ENCODE measurements at places on chromosomes 1 and 21.

- no peak overlapping the region for H3K27ac ChIP-seq
- no peaks in the 10 kb centered on the region for H3K36me3 ChIP-seq
- no peaks in the 10 kb centered on the region for H3K27me3 ChIP-seq
- no peaks in the 10 kb centered on the region for H3K4me1 ChIP-seq
Observed at GRCh38 chr1:199173356-199173755, 534.5 kb downstream of the PTPRC start.

- H3K36me3 ChIP-seq = no peaks in the 10 kb centered on the region
- peak within 1 kb of the TSS; percentile 75 for H3K4me3 ChIP-seq
- H3K4me1 ChIP-seq = peaks cover 4% of the 10 kb centered on the region
Observed at GRCh38 chr1:2049718-2050431, at the start of gene PRKCZ. Gene PRKCZ, plus strand, starts transcription at chr1:2050411. Its CDS starts 220 bp downstream, at chr1:2050631.

GRCh38 chr1:202247104-202247503, 53.5 kb downstream of the LGR6 start:
- H3K27me3 ChIP-seq = no peaks in the 10 kb centered on the region
- H3K4me1 ChIP-seq = peaks cover 9% of the 10 kb centered on the region
- H3K4me3 ChIP-seq = no peak overlapping the region
- H3K36me3 ChIP-seq = no peaks in the 10 kb centered on the region
- no peak overlapping the region for H3K27ac ChIP-seq
- DNase-seq = peak; percentile 12

- H3K4me3 ChIP-seq = no peak overlapping the region
- H3K4me1 ChIP-seq = peaks cover 3% of the 10 kb centered on the region
- H3K27ac ChIP-seq = no peak overlapping the region
- no peak for DNase-seq
Observed at GRCh38 chr1:93882269-93882668, 3.3 kb upstream of the DNTTIP2 start.

- H3K4me3 ChIP-seq = no peak overlapping the region
- DNase-seq = no peak
- no peaks in the 10 kb centered on the region for H3K27me3 ChIP-seq
- no peaks in the 10 kb centered on the region for H3K36me3 ChIP-seq
- no peaks in the 10 kb centered on the region for H3K4me1 ChIP-seq
- H3K27ac ChIP-seq = no peak overlapping the region
Observed at GRCh38 chr21:15586752-15587427, 142.9 kb upstream of the USP25 start.

DNA sequence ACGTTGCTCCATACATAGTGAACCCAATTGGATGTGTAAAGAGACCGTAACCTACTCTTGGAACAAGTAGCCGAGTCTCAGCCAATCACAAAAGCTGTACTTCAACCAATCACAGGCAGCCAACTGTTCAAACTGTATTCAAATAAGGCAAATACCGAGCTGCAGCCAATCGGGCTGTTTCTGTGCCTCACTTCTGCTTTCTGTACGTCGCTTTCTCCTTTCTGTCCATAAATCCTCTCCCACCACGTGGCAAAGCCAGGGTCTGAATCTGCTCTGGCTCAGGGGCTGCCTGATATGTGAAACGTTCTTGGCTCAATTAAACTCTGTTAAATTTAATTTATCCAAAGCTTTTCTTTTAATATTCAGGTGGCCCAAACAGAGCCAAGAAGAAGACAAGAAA, 210.3 kb downstream of the URB2 start:
- no peak overlapping the region for H3K27ac ChIP-seq
- H3K4me3 ChIP-seq = no peak overlapping the region
- H3K4me1 ChIP-seq = no peaks in the 10 kb centered on the region
- no peak for DNase-seq
- no peaks in the 10 kb centered on the region for H3K27me3 ChIP-seq

GRCh38 chr1:29363536-29363935, 127.2 kb downstream of the PTPRU start:
- H3K4me1 ChIP-seq = no peaks in the 10 kb centered on the region
- H3K36me3 ChIP-seq = no peaks in the 10 kb centered on the region
- no peak overlapping the region for H3K27ac ChIP-seq
- H3K27me3 ChIP-seq = no peaks in the 10 kb centered on the region
- H3K4me3 ChIP-seq = no peak overlapping the region
- DNase-seq = no peak

- no peak overlapping the region for H3K4me3 ChIP-seq
- H3K4me1 ChIP-seq = no peaks in the 10 kb centered on the region
- H3K27me3 ChIP-seq = no peaks in the 10 kb centered on the region
- DNase-seq = no peak
Observed at GRCh38 chr1:64006276-64007051, 197.0 kb upstream of the UBE2U start.

GRCh38 chr1:59994302-59995198, 68.0 kb upstream of the CYP2J2 start:
- DNase-seq = no peak
- H3K27ac ChIP-seq = peak overlapping the region; percentile 38
- H3K36me3 ChIP-seq = no peaks in the 10 kb centered on the region
- no peaks in the 10 kb centered on the region for H3K27me3 ChIP-seq

DNA sequence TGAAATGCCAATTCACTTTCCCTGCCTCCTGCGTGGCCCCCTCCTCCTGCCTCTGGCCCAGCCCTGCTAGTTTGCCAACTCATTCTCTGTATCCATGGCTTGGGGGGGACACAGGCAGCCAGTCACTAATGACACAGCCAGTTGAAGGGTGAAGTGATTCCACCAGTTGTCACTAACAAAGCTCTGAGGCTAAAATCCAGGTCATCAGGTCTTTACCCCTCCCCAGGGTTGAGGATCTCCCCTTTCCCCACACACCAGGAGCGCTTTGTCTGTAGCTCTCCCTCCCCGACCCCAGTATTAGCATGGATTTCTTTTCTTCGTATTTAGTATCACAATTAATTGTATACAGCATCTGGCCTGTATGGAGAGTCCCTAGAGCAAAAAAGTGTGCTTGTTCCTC, 394.1 kb downstream of the RRAGC start:
- H3K27ac ChIP-seq = no peak overlapping the region
- no peak for DNase-seq
- H3K36me3 ChIP-seq = no peaks in the 10 kb centered on the region
- no peaks in the 10 kb centered on the region for H3K27me3 ChIP-seq
- no peaks in the 10 kb centered on the region for H3K4me1 ChIP-seq

- DNase-seq = no peak
- no peaks in the 10 kb centered on the region for H3K4me1 ChIP-seq
- H3K36me3 ChIP-seq = no peaks in the 10 kb centered on the region
- H3K27me3 ChIP-seq = no peaks in the 10 kb centered on the region
Observed at GRCh38 chr1:215002471-215002870, 80.1 kb upstream of the KCNK2 start.

- H3K4me3 ChIP-seq = no peak overlapping the region
- H3K36me3 ChIP-seq = no peaks in the 10 kb centered on the region
- H3K27me3 ChIP-seq = no peaks in the 10 kb centered on the region
- no peak overlapping the region for H3K27ac ChIP-seq
- H3K4me1 ChIP-seq = no peaks in the 10 kb centered on the region
- DNase-seq = no peak
Observed at GRCh38 chr1:177975588-177976495, 6.0 kb upstream of the SEC16B start.

DNA sequence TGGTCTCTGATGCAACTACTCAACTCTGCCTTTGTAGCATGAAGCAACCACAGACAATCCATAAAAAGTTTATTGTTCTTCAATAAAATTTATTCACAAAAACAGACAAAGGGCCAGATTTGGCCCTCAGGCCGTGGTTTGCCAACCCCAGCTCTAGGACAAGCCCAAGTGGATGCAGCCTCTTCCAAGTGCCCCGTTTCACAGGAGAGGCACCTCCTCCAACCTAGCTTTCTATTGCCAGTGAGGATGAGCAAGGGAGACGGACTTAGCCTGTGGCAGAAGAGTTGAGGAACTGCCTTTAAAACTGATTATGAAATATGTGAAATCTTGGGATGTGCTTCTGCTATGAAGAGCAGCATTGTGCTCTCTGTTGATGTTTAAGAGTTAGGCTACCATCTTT, 105.4 kb downstream of the PSMG1 start:
- H3K4me1 ChIP-seq = no peaks in the 10 kb centered on the region
- H3K27ac ChIP-seq = no peak overlapping the region
- H3K27me3 ChIP-seq = no peaks in the 10 kb centered on the region
- no peak overlapping the region for H3K4me3 ChIP-seq
- no peaks in the 10 kb centered on the region for H3K36me3 ChIP-seq

- H3K27me3 ChIP-seq = no peaks in the 10 kb centered on the region
- no peak for DNase-seq
- no peak overlapping the region for H3K27ac ChIP-seq
- H3K4me3 ChIP-seq = no peak overlapping the region
- H3K4me1 ChIP-seq = no peaks in the 10 kb centered on the region
Observed at GRCh38 chr1:45867697-45868348, 64.4 kb downstream of the MAST2 start.

DNA sequence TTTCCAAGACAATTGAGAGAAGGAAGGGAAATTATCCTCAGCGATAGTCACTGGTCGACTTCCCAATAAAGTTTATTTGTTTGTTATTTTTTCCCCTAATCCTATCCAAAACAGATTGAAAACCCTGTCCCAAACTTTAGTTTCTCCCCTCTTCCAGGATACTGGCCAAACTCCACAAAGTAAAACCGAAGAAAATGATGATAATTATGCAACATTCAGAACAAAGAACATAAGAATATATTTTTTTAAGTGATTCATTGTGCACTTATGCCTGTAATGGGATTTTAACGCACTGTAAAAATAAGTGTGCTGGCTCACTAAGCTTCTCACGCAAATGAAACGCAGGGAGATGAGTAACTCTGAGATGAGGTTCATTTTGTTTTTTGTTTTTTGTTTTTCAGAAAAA, 6.0 kb downstream of the GLIS1 start:
- H3K4me3 ChIP-seq = no peak overlapping the region
- H3K27me3 ChIP-seq = peaks cover 3% of the 10 kb centered on the region
- no peak for DNase-seq
- no peak overlapping the region for H3K27ac ChIP-seq
- H3K36me3 ChIP-seq = no peaks in the 10 kb centered on the region

GRCh38 chr21:42027822-42028765, 17.9 kb upstream of the ZBTB21 start:
- H3K27ac ChIP-seq = no peak overlapping the region
- H3K36me3 ChIP-seq = no peaks in the 10 kb centered on the region
- DNase-seq = no peak
- no peak overlapping the region for H3K4me3 ChIP-seq
- no peaks in the 10 kb centered on the region for H3K27me3 ChIP-seq

GRCh38 chr21:41630917-41631316, 123.0 kb upstream of the TMPRSS2 start:
- no peaks in the 10 kb centered on the region for H3K36me3 ChIP-seq
- no peaks in the 10 kb centered on the region for H3K27me3 ChIP-seq

GRCh38 chr1:202540014-202540413, 170.2 kb downstream of the SYT2 start:
- peaks cover 6% of the 10 kb centered on the region for H3K4me1 ChIP-seq
- no peaks in the 10 kb centered on the region for H3K36me3 ChIP-seq
- no peaks in the 10 kb centered on the region for H3K27me3 ChIP-seq
- H3K27ac ChIP-seq = peak overlapping the region; percentile 84
- no peak for DNase-seq

GRCh38 chr1:32716312-32717148, 14.0 kb upstream of the SYNC start:
- no peaks in the 10 kb centered on the region for H3K36me3 ChIP-seq
- H3K27ac ChIP-seq = peak overlapping the region; percentile 89
- H3K27me3 ChIP-seq = no peaks in the 10 kb centered on the region

- H3K27ac ChIP-seq = no peak overlapping the region
- H3K27me3 ChIP-seq = no peaks in the 10 kb centered on the region
- no peaks in the 10 kb centered on the region for H3K36me3 ChIP-seq
Observed at GRCh38 chr1:199550199-199551065, 477.1 kb upstream of the NR5A2 start.

DNA sequence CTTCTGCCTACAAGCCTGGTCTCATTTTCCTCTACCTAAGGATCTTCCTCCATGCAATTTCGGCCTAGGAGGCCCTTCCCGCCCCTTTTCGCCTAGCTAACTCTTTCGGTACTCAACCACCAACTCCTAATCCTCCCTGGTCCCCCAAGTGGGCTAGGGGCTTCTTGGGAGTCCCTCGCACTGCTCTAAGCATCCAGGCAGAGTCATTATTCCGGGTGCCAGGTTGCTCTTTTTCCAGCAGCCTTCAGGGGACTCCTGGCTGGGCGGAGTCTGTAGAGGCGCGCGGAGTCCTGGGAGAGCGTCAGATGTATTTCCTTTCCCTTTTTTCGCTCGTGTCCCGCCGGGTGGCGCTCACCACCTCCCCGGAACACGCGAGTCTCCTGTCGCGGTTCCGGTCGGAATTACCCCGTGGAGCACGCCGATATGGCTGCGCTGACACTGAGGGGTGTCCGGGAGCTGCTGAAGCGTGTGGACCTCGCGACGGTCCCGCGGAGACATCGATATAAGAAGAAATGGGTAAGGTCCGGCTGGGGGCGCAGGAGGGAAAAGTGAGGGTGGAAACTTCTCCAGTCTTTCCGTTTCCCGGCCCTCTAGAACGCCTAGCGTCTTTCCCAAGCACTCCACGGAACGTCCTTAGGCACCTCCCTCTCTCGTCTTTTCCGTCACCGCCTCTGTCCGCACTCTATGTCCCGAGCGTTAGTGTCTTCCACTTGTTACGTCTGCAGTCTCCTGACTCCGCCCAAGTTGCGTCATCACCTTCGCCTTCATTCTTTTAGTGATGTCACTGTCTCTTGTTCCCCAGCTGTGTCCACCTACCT, at the start of gene NSUN4:
NSUN4 (plus strand) TSS at position 404 of the 818 bp plus-strand sequence; CDS start at position 424, 20 bp downstream.
- peak within 1 kb of the TSS; percentile 98 for H3K27ac ChIP-seq
- peaks cover 3% of the 10 kb centered on the region for H3K36me3 ChIP-seq
- peaks cover 5% of the 10 kb centered on the region for H3K4me1 ChIP-seq

GRCh38 chr21:45147473-45148315, 73.3 kb downstream of the ADARB1 start:
- no peaks in the 10 kb centered on the region for H3K27me3 ChIP-seq
- peak; percentile 13 for DNase-seq
- no peak overlapping the region for H3K27ac ChIP-seq
- H3K4me1 ChIP-seq = no peaks in the 10 kb centered on the region
- no peak overlapping the region for H3K4me3 ChIP-seq

DNA sequence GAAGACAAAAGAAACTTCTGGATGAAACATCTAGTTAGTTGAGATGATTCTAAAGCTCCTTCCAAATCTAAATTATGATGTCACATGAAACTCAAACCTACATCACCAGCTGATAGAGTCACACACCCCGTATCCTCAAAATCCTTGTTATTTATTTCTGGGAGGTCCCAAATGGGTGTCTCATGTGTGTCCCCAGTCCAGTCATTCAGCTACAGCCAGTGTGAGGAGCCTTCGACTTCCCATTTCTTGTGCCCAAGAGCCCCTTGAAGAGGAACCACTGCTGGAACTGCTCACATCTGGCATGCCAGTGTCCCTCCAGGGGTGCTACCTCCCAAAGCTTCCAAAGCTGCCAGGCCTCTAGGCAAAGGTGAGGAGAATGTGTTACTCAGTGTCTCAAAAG, 32.5 kb upstream of the KCNA3 start:
- no peaks in the 10 kb centered on the region for H3K36me3 ChIP-seq
- no peak for DNase-seq
- no peak overlapping the region for H3K4me3 ChIP-seq
- no peaks in the 10 kb centered on the region for H3K27me3 ChIP-seq

DNA sequence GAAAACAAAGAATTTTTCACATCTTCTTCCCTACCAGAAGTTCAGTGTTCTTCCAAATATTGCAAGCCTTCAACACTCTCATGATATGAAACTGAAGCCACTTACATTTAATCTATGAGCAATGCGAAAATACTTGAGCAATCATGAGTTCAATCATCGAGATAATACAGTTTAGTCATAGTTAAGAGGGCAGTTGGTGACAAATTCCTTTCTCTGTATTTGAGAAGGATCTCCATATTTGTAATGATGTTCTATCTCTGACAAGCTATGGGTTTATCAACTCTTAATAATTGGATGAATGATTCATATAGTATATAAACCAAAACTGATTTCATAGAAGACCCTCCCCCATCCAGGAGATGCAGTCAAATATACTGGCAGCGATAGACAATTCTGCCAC, 29.7 kb upstream of the PYHIN1 start:
- no peaks in the 10 kb centered on the region for H3K4me1 ChIP-seq
- H3K27me3 ChIP-seq = no peaks in the 10 kb centered on the region
- no peak for DNase-seq
- no peaks in the 10 kb centered on the region for H3K36me3 ChIP-seq
- no peak overlapping the region for H3K4me3 ChIP-seq

Data from breast epithelium (tissue), 4 donors.